SK-N-SH (cell line): ENCODE measurements at places on chromosomes 1 and 21. TPM values are rescaled to one million over a fixed set of nuclear protein-coding genes. Genes with fewer than 3 reads are reported as not detected.

- no peak for DNase-seq
- H3K4me1 ChIP-seq = no peaks in the 10 kb centered on the region
- H3K27me3 ChIP-seq = no peaks in the 10 kb centered on the region
- no peak overlapping the region for H3K4me3 ChIP-seq
These were observed 228.4 kb downstream of the RYR2 start for GRCh38 chr1:237270353-237270752.

GRCh38 chr1:204541626-204542025 is 25.4 kb downstream of the MDM4 start:
- DNase-seq = no peak
- H3K27ac ChIP-seq = no peak overlapping the region
- H3K27me3 ChIP-seq = no peaks in the 10 kb centered on the region
- H3K36me3 ChIP-seq = peaks cover 78% of the 10 kb centered on the region

GRCh38 chr1:29786195-29786594 is 549.9 kb downstream of the PTPRU start:
- no peaks in the 10 kb centered on the region for H3K4me1 ChIP-seq
- no peaks in the 10 kb centered on the region for H3K36me3 ChIP-seq
- H3K27ac ChIP-seq = no peak overlapping the region
- DNase-seq = peak; percentile 57
- H3K4me3 ChIP-seq = no peak overlapping the region
- no peaks in the 10 kb centered on the region for H3K27me3 ChIP-seq

DNA sequence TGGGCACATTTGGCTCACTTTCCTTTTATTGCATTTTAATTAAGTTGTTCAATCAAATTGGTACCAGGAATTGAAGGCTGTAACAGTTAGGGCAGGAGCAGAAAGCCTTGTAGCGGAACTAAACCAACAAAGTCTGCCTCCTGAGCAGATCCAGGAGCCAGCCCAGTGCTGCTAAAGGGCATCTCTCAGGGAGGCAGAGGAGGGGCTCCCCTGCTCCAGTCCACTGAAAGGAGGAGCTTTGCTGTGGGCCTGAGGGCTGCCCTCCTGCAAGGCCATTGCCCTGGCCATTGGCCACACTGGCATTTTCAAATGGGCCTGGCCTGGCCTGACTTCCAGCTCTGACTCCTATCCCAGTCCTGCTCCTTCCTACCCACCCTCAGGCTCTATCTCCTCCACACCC is 3.7 kb upstream of the TRABD2B start:
- no peaks in the 10 kb centered on the region for H3K36me3 ChIP-seq
- no peak overlapping the region for H3K27ac ChIP-seq
- no peak overlapping the region for H3K4me3 ChIP-seq
- H3K27me3 ChIP-seq = peaks cover 4% of the 10 kb centered on the region; the same call in 1 of the 2 replicates
- no peak for DNase-seq

DNA sequence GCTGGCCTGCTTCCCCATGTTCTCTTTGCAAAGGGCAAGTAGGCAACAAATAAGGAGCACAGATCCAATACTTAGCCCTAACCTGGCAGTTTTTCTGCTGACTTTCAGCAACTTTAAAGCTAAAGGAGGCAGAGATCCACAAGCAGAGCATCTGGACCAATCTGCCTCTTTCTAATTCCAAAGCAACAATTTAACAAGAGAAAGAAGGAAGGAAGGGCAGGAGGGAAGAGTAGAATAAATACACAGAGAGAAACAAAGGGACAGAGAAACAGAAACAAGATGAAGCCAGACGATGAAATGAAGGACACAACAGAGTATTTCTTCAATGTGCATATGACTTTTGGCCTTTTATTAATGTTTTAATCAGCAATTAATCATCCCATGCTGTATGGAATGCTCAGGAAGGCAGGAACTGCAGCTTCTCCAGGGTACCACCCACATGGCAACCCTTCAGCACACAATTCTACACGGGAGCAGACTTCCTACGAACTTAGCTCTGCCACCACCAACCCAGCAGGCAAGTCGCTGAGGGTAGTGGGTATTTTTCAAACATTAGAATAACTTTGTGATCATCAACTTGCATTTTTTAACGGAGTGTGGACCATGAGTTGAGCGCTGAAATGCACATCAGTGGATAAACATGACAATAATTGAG is 15.3 kb downstream of the CLCC1 start:
- no peak overlapping the region for H3K4me3 ChIP-seq
- DNase-seq = no peak
- no peaks in the 10 kb centered on the region for H3K4me1 ChIP-seq
- no peaks in the 10 kb centered on the region for H3K27me3 ChIP-seq
- H3K27ac ChIP-seq = no peak overlapping the region

DNA sequence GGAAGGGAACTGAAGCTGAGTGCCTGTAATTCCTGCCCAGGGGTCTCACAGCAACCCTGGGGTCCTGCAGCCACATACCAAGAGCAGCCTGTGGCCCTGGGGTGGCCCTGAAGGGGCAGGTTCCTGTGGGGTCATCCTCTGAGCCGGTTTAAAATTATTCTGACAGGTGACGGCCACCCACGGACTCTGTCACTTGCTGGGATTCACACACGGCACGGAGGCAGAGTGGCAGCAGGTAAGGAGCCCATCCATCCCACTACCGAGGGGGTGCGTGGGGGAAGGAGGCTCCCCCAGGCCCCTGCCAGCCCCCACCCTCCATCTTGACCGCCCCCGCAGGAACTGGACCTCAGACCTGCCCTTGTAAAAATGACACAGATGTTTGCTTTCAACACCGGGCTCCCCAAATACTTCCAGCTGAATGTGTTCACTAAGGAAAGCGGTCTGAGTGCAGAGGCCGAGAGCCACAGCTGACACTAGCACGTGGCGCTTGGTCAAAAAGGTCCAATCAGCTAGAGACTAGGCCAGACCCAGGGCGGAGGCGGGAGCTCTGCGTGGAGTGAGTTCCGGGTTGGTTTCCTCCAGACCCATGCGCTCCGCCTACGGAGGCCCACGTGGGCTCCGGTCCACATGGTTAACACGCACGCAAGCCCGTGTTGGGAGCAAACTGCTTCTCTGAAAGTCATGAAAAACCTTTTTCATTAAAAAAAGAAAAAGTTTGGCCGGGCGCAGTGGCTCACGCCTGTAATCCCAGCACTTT is 10.0 kb downstream of the YBEY start:
- peaks cover 13% of the 10 kb centered on the region; the same call in 1 of the 2 replicates for H3K36me3 ChIP-seq
- no peak for DNase-seq
- peaks cover 7% of the 10 kb centered on the region; the same call in 1 of the 2 replicates for H3K4me1 ChIP-seq
- H3K27me3 ChIP-seq = no peaks in the 10 kb centered on the region

DNA sequence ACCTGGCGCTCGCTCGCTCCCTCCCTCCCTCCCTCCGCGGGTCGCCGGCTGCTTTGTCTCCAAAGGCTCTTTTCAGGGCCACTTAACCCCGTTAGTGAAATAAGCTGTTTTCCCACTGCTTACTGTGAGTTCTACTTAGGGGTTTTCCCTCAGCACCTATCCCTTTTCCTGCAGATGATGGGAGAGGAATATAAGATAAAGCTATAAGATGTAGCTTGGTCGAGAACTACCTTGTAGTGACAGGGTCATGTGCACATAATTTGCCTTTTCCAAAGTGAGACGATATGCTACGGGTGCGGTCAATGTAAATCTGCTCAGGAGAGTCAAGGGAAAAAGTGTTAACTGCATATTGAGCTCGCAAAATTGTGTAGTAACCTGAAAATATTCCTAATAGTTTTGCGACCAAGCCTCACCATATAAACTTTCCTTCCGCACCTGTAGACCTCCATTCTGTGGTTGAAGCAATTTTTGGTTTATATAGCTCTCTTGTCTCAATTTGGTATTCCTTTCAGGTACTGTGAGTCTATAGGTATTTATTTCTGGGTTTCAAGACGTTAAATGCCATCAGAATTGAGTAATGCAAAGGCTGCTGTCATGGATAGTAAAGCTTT is 55.8 kb upstream of the BOLA1 start:
- no peak for DNase-seq
- peak overlapping the region; percentile 66 for H3K4me3 ChIP-seq

GRCh38 chr1:157404614-157405013 is 147.7 kb downstream of the FCRL5 start:
- H3K4me1 ChIP-seq = no peaks in the 10 kb centered on the region
- H3K27ac ChIP-seq = no peak overlapping the region
- H3K4me3 ChIP-seq = no peak overlapping the region

GRCh38 chr1:201288007-201288406 is 4.7 kb downstream of the PKP1 start:
- no peaks in the 10 kb centered on the region for H3K36me3 ChIP-seq
- H3K4me1 ChIP-seq = no peaks in the 10 kb centered on the region
- H3K4me3 ChIP-seq = no peak overlapping the region

DNA sequence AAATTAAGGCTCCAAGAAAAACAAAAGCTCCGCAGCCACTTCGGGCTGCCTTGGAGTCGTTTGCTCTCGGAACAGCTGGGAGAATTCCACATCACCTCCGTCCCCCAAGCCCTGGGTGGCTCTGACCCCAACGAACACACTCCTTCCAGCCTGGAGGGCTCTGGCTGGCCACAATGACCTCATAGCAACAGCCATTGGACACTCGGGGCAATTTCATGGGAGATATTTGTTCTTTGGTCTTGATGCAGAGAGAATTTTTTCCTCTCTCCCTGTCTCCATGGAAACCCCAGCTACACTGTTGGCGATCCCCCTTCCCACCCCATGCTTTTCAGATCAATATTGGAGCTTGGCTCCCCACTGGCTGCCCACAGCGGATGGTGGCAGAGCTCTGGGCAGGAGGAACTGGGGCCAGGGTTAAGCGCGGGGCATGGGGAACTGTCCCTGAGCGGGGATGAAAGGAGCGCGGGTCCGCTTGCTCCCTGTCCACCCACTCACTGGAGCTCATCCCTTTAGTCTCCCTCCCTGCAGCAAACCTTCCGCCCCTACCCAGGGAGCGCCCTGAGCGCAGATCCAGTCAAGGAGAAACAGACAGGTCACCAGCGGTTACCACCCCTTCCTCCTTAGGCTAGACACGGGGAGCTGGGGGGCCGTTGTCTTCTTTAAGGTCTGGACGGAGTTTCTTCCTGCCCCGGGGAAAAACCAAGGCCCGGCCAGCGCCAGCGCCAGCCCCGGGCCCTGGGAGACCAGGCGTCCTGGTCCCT is 1.2 kb downstream of the WNT4 start:
- peak overlapping the region; percentile 47 for H3K4me3 ChIP-seq
- H3K27me3 ChIP-seq = peaks cover 5% of the 10 kb centered on the region; the same call in 1 of the 2 replicates
- H3K4me1 ChIP-seq = peaks cover 31% of the 10 kb centered on the region; the same call in 1 of the 2 replicates
- DNase-seq = peak; percentile 74

- H3K36me3 ChIP-seq = no peaks in the 10 kb centered on the region
- no peak overlapping the region for H3K4me3 ChIP-seq
- H3K4me1 ChIP-seq = peaks cover 10% of the 10 kb centered on the region
- no peaks in the 10 kb centered on the region; the same call in 1 of the 2 replicates for H3K27me3 ChIP-seq
- no peak overlapping the region for H3K27ac ChIP-seq
These were observed 31.6 kb upstream of the TENT5C start for GRCh38 chr1:117574161-117574835.

DNA sequence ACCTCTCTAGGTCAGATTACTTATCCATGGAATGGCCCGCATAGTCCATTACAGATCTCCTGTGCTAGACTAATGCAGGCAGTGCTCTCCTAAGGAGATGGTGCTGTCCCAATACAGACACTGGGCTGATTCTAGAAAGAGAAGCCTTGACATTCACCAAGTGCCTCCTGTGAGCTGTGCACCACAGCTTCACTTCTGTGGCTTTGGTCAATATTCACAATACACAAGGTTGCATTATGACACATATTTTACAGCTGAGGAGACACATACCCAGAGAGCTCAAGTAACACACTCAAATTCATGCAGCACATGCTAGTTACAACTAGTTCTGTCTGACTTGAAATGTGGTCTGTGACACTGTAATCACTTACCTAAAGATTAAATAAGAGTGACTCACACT is 59.4 kb upstream of the LRRC8B start:
- DNase-seq = no peak
- no peaks in the 10 kb centered on the region for H3K27me3 ChIP-seq
- H3K27ac ChIP-seq = no peak overlapping the region
- H3K36me3 ChIP-seq = no peaks in the 10 kb centered on the region

- DNase-seq = no peak
- H3K4me3 ChIP-seq = no peak overlapping the region
- H3K36me3 ChIP-seq = no peaks in the 10 kb centered on the region; the same call in 1 of the 2 replicates
These were observed 72.9 kb downstream of the UCHL5 start for GRCh38 chr1:192986110-192986747.

DNA sequence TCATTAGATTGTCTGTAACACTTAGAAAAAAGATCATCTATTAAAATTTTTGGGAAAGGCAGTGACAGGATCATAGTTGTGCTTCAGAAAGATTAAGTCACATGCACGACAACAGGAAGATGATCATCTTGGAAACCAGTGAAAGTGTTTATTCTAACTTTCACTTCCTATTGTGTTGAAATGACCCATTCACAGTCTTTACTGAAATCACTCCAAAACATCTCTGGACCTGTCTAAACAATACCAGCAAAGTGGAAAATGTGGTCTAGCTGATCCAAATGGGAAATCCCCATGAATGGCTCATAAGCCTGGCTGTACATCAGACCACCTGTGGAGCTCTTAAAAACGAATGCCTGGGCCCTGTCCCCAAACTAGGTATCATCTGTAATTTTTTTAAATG is 111.1 kb upstream of the ETV3 start:
- H3K27me3 ChIP-seq = no peaks in the 10 kb centered on the region
- no peak for DNase-seq
- no peaks in the 10 kb centered on the region for H3K4me1 ChIP-seq
- no peak overlapping the region for H3K27ac ChIP-seq
- no peaks in the 10 kb centered on the region for H3K36me3 ChIP-seq
- H3K4me3 ChIP-seq = no peak overlapping the region

GRCh38 chr1:86739648-86740509 is 35.5 kb downstream of the SH3GLB1 start:
- H3K27ac ChIP-seq = peak overlapping the region; percentile 7; the same call in 1 of the 2 replicates
- no peaks in the 10 kb centered on the region for H3K27me3 ChIP-seq
- H3K4me1 ChIP-seq = no peaks in the 10 kb centered on the region
- no peak overlapping the region for H3K4me3 ChIP-seq
- peaks cover 72% of the 10 kb centered on the region for H3K36me3 ChIP-seq

DNA sequence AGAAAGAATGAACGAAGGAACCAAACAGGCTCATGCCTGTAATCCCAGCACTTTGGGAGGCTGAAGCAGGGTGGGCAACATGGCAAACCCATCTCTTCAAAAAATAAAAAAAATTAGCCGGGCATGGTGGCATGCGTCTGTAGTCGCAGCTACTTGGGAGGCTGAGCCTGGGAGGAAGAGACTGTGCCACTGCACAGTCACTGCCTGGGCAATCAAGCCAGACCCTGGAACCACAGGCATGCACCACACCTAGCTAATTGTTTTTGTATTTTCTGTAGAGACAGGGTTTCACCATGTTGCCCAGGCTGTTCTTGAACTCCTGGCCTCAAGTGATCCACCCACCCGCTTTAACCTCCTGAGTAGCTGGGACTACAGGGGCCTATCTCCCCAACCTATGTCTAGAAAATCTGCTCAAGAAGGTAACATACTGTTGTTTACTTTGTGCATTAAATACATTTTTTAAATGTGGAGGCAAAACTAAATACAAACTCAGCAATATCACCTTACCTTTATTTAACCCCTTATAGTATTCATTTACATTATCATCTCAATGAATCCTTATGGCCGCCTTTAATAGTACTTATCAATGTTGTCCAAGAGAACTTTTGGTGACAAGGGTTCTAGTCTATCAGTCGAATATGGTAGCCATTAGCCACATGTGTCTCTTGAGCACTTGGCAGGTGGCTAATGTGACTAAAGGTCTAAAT is 2.7 kb downstream of the KHDC4 start:
- no peaks in the 10 kb centered on the region for H3K27me3 ChIP-seq

- no peak overlapping the region for H3K4me3 ChIP-seq
- no peak for DNase-seq
- no peaks in the 10 kb centered on the region for H3K4me1 ChIP-seq
- H3K27ac ChIP-seq = no peak overlapping the region
These were observed 415.6 kb downstream of the NPHP4 start for GRCh38 chr1:5576673-5577065.

Gene FAM72C
- polyA plus RNA-seq = 2.3 and 2.4 TPM in 2 replicates

Gene RHEX
- polyA plus RNA-seq = not detected in 2 replicates

Gene NBPF4
- not detected in 2 replicates for polyA plus RNA-seq

Gene PLEKHN1
- not detected in 2 replicates for polyA plus RNA-seq

Gene FCGR2B
- polyA plus RNA-seq = 0.05 TPM in 1 of 2 replicates, not detected in the other

Gene CASQ1
- 0.08 and 0.18 TPM in 2 replicates for polyA plus RNA-seq

Gene CENPL
- 4.0 and 6.9 TPM in 2 replicates for polyA plus RNA-seq

Gene RSPH1
- 0.97 and 1.1 TPM in 2 replicates for polyA plus RNA-seq
